Activated naive CD4-positive, alpha-beta T cell treated with anti-CD3 and anti-CD28 coated beads for 36 hours (primary cell): ENCODE measurements at places on chromosomes 11 and 22. TPM values are rescaled to one million over a fixed set of nuclear protein-coding genes. Genes with fewer than 3 reads are reported as not detected.
A peak's percentile ranks its signal among the peaks of the same experiment; 100 is the strongest.

The CFAP68 gene
- total RNA-seq = 31.5 TPM

DNA sequence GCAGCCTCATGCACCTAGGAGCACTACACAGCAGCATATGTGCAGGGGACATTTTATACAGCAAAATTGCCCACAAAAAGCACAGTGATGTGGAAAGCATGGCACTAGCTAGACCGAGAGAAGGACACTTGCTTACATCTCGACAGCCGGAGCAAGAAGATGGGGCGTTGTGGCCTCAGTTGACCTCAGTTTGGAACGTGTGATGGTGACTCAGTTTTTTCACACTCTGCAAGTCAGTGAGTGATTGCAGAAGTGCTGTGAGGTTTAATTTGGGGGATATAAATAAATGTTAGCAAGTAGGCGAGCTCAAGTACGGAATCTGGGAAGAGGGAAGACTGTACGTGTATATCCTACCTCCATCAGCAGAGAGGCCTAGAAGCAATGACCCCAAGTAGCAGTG lies 23.3 kb downstream of the LRP5 start:
- no peaks in the 10 kb centered on the region for H3K36me3 ChIP-seq
- H3K27ac ChIP-seq = no peak overlapping the region

The SHISA8 gene
- 1.7 TPM for total RNA-seq

- H3K36me3 ChIP-seq = no peaks in the 10 kb centered on the region
- peaks cover 12% of the 10 kb centered on the region for H3K4me1 ChIP-seq
These were observed 12.4 kb downstream of the C1QTNF6 start for GRCh38 chr22:37175414-37176281.

DNA sequence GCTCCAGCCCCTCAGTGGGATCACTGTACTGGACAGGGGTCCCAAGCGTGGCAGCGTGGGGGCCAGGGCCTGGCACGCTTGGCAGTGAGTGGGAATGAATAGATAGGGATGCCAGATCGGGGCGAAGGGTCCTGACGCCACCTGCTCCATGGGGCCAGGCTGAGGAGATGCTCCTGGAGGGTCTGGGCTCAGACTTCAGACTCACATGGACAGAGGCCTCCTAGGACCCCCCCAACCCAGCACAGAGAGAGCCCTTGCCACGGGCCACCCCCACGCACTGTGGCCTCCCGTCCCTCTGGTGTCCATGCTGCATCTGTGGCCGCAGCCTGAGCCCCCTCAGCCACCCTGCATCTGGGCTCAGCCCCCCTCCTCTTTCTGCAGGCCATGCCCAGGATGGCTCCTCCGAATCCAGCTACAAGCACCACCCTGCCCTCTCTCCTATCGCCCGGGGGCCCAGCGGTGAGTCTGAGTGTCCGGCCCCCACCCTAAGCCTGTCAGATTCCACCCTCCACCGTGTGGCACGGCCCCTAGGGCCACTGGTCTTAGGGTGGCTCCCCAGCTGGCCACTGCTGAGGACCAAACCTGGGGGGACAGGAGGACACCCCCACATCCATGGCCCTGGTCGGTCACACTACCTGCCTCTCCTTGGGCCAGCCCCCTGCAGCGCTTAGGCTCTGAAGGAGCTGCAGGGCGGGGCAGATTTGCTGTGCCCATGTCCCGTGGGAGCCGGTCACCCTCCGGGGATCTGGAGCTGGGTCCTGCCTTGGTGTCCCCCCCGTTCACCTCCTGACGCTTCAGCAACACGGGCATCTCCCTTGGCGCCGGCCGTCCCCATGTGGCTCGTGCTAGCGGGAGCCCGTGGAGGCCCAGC lies 2.7 kb downstream of the MUC5AC start:
- no peak overlapping the region for H3K4me3 ChIP-seq
- H3K27ac ChIP-seq = no peak overlapping the region
- H3K4me1 ChIP-seq = no peaks in the 10 kb centered on the region
- no peaks in the 10 kb centered on the region for H3K27me3 ChIP-seq

DNA sequence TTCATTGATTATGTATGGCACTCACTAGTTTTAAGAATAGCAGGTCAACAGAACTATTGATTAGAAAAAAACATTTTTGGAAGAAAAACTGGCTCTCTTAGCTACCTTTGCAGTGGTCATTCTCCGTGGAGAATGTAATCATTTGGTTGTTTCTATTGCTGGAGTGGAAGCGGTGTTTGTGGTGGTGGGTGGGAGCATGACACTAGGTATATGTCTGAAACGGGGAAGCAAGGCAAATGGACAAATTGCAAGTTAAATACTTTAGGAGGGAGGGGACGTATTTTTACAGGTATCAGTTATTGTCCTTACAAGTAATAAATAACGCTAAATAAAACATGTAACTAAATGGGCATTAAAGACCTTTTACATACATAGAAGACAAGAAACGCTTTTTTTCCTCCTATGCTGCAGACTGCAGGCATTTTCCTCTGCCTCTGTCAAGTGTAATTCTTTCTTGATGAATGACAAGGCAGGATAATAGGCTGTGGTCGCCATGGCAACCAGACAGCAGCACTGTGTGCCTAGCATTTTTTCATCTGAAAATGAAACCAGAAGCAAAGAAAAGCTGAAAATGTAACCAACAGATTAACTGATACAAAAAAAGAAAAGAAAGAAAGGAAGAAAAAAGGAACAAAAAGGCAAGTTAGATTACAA lies 46.2 kb downstream of the BLID start:
- peak; percentile 5 for DNase-seq
- H3K27ac ChIP-seq = no peak overlapping the region
- H3K27me3 ChIP-seq = peaks cover 6% of the 10 kb centered on the region
- no peaks in the 10 kb centered on the region for H3K4me1 ChIP-seq
- no peak overlapping the region for H3K4me3 ChIP-seq
- no peaks in the 10 kb centered on the region for H3K36me3 ChIP-seq
